Activated CD4-positive, alpha-beta T cell treated with anti-CD3 and anti-CD28 coated beads for 36 hours (primary cell): ENCODE measurements at places on chromosomes 3 and 15. TPM values are rescaled to one million over a fixed set of nuclear protein-coding genes. Genes with fewer than 3 reads are reported as not detected.

DNA sequence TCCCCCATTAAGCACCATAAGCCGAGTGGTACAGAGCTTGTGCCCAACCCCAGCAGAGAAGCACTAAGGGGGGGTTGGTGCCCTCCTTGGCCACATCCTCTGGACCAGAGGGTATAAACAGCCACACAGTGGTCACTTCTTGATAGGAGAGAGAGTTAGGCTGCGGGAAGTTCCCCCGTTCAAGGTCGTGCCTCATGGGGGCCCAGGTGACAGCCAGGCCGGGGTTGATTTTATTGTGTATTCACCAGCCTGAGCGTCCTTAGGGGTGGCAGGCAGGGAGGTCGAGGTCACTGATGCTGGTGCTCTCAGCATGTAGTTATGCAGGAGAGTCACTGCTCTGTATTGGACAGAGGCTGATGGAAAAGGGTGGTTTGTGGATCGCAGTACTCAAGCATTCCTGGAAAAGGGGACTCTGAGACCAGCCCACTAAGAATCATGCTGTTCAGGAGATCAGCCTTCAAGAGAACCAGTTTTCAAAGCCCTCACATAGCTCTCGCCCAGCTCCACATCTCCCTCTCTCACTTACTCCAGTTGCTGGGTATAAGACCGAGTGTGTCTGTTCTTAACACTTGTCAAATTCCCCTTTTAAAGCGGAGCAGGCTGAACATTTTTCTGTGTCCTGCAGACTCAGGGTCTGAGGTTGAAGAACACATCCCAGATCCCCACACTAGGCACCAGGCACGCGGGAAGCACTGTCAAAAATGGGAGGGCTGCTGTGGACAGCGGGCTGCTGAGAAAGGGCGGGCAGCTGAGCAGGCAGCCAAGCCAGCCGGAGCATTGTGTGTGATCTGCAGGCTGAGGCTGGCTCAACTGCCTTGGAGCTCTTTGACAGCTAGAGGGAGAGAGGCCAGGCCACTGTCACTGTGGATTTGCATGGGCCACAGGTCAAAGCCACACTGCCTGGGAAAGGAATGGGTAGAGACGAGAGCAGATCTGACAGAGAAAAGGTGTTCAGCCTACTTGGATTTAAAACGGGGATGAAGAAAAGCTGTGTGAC, 279.3 kb upstream of the LRRFIP2 start:
- peaks cover 10% of the 10 kb centered on the region for H3K4me1 ChIP-seq
- DNase-seq: no peak
- H3K27me3 ChIP-seq: peaks cover 59% of the 10 kb centered on the region
- H3K36me3 ChIP-seq: no peaks in the 10 kb centered on the region

GRCh38 chr3:14508505-14508819, 31.7 kb downstream of the GRIP2 start:
- H3K36me3 ChIP-seq: no peaks in the 10 kb centered on the region
- H3K4me3 ChIP-seq: no peak overlapping the region
- H3K4me1 ChIP-seq: peaks cover 2% of the 10 kb centered on the region
- peaks cover 4% of the 10 kb centered on the region for H3K27me3 ChIP-seq
- DNase-seq: no peak

The IGDCC3 gene
- total RNA-seq: not detected

The ACOX2 gene
- total RNA-seq: not detected

GRCh38 chr3:171346582-171347300, 113.5 kb downstream of the TNIK start:
- H3K4me1 ChIP-seq: peaks cover 64% of the 10 kb centered on the region
- peak overlapping the region; percentile 9 for H3K27ac ChIP-seq
- no peak for DNase-seq
- H3K27me3 ChIP-seq: no peaks in the 10 kb centered on the region
- no peak overlapping the region for H3K4me3 ChIP-seq

GRCh38 chr3:195403244-195403643, 39.6 kb downstream of the ACAP2 start:
- H3K4me1 ChIP-seq: peaks cover 48% of the 10 kb centered on the region
- H3K27ac ChIP-seq: no peak overlapping the region
- DNase-seq: no peak
- no peaks in the 10 kb centered on the region for H3K27me3 ChIP-seq

DNA sequence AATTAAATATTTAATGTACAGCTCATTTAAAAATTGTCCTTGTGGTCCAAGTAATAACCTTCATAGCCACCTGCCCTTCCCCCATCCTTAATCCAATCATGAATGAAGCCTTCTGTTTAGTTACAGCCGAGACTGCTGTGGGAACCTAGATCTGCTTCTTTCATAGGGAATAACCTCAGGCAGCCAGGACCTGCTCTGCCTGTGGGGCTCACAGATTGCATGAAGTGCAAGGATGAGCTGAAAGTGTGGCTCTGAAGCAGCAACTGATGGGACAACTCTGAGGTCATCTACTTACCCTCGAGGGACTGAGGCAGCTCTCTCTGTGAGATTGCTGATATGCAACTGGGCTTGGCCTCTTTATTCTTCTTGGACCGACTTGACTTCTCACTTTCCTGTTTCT, 169.8 kb downstream of the POTEB3 start:
- H3K4me1 ChIP-seq: peaks cover 10% of the 10 kb centered on the region
- no peaks in the 10 kb centered on the region for H3K36me3 ChIP-seq
- H3K4me3 ChIP-seq: no peak overlapping the region
- no peak for DNase-seq

GRCh38 chr3:82354228-82354627, 592.8 kb upstream of the GBE1 start:
- no peaks in the 10 kb centered on the region for H3K36me3 ChIP-seq
- DNase-seq: no peak
- H3K27me3 ChIP-seq: no peaks in the 10 kb centered on the region
- no peak overlapping the region for H3K4me3 ChIP-seq
- no peak overlapping the region for H3K27ac ChIP-seq
